Left cardiac atrium (tissue), 4 donors: ENCODE measurements at places on chromosomes 5 and 9. TPM values are rescaled to one million over a fixed set of nuclear protein-coding genes. Genes with fewer than 3 reads are reported as not detected.
A peak's percentile ranks its signal among the peaks of the same experiment; 100 is the strongest.

GRCh38 chr9:18920141-18921084, 112.6 kb downstream of the SAXO1 start:
- DNase-seq = no peak

- DNase-seq = peak; percentile 68
These were observed 10.5 kb upstream of the TRAF1 start for GRCh38 chr9:120937127-120937526.

- no peak for DNase-seq
These were observed 40.1 kb downstream of the PRRT1B start for GRCh38 chr9:131585375-131585774.

DNA sequence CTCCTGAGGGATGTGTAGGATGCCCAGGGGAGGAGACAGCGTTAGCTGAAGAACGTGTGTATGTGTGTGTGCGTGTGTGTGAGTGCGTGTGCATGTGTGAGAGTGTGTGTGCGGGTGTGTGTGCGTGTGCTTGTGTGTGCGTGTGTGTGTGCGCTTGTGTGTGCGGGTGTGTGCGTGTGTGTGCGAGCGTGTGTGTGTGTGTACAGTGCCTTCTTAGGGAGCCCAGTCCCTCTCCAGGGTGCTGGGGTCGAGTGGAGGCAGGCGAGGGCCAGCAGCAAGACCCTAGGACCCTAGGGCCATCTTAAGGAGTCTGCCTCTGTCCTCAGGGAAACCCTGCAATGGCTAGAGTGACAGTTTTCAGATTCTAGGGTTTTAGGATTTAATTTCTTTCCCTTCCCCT, 26.0 kb upstream of the STXBP1 start:
- DNase-seq = no peak

DNA sequence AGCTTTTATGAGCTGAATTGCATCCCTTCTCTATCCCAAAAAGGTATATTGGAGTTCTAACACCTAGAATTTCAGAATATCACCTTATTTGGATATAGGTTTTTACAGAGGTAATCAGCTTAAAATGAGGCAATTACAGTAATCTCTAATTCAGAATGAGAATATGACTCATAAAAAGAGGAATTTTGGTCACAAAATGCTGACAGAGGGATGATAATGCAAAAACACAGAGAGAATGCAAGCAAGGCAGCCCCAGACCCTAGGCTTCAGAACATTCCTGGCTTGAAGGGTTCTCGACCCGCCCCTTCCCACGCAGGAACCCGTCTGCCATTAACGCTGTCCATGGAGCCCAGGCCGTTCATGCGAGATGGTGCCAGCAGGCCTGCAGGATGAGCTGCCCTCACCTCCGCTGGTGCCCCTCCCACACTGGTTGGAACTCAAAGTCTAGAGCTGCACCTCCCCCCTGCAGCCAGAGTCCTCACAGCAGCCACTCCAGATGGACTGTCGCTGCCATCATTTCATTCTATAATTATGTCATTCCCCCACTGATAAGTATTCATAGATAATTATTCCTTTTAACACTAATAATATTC, 1173.4 kb upstream of the ACO1 start:
- no peak for DNase-seq

Gene SLC6A3
- not detected for total RNA-seq

Gene SPATA31C1
- total RNA-seq = not detected

Gene NUDT12
- 11.1 TPM for total RNA-seq

- DNase-seq = no peak
These were observed 56.6 kb downstream of the PSMB7 start for GRCh38 chr9:124358631-124359030.

- no peak for DNase-seq
These were observed 75.5 kb upstream of the BOD1 start for GRCh38 chr5:173691931-173692330.

Gene PTRH1
- total RNA-seq = 12.3 TPM

GRCh38 chr9:2655411-2655901, 33.9 kb downstream of the VLDLR start:
- no peak for DNase-seq

GRCh38 chr9:134210511-134210907, 46.1 kb upstream of the RNU6ATAC start:
- DNase-seq = peak; percentile 13
